ENCODE measurements at places on chromosomes 3 and 15.

DNA sequence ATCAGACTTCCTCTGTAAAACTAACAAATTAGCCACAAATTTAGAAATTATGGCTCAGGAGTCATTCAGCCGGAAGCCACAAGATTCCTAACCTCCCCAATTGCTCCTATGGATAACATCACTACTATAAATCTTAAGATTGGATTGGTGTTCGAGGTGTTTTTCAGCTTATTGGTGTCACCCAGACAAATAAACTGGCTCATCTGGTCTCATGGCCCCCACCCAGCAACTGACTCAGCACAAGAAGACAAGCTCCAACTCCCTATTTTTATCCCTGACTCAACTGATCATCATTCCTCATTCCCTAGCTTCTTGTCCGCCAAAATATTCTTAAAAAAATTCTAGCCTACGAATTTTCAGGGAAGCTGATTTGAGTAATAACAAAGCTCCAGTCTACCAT is 135.1 kb upstream of the STRIT1 start:
- DNase-seq, result no peak

DNA sequence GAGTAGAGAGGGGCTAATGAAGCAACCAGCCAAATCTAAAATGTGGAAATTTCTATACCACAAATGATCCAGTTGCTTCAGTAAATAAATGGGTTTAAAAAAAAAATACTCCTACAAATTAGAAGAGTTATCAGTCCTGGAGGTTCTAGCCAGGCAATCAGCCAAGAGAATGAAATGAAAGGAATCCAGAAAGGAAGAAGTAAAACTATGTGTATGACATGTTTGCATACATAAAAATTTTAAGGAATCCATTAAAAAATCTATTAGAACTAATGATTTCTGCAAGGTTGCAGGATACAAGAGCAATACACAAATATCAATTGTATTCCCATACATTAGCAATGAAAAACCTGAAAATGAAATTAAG is 9.6 kb downstream of the MESP2 start:
- no peak for DNase-seq

DNA sequence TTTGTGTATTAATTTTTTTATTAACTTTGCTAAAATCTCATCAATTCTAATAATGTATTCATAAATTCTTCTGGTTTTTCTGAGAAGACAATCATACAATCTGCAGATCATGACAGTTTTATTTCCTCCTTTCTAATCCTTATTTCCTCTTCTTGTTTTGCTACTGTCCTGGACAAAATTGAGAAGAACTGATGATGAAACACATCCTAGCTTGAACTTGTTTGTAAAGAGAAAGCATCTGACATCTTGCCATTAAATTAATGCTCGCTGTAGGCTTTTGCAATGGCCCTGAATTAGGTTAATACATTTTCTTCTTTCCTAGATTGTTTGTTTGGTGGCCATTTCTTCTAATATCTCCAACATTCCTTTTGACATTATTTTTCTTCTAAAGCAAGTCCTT is 110.9 kb upstream of the TPM1 start:
- DNase-seq, result no peak

DNA sequence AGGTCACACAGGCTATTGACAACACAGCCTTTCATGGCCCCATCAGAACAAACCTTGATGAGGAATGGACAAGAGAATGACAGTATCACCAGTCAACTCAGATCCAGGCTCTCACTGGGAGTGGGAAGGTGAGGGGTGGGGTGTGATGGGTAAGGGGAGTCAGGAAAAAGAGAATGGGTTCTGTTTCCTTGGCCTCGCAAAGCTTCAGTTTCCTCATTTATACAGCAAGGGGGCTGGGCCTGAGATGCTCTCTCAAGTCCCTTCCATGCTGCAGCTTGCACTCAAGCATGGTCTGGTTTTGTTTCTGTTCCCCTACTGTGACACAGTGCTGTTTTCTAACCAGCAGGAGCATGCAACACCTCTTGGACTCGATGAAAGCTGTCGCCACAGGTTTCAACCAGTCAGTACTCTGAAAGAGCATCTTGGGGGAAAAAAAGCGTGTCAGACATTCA is 65.7 kb upstream of the IL12A start:
- no peak for DNase-seq

DNA sequence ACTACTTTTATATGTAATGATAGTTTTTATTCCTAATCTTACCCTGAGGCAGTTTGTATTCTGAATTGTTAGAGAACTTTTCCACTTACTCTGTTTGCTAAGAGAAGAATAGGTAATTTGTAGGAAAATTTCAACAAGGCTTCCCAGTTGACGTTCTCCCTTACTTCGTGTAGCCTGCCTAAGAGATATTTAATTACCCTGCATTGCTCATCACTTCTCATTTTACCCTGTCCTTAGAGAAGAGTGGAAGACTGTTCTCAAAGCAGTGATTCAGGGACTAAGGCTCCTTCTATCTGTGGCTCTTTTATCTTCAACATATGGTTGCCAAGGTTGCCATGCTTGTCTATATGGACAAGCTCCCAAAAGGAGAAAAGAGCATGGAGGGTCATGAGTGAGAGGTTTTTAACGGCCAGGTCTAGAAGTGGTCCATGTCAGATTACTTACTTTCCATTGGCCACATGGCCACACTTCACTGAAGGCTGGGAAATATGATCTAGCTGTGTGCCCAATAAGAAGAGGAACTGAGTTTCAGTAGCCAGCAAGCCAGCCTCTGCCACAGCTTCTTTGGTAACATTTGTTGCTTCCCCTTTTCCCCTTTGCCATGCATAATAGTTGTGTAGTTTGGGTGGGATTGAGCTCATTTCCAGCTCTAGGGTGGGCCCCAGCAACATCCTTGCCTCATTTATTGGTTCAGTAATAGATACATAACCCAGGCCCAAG is 22.1 kb downstream of the PDE8A start:
- DNase-seq, result no peak

Measured in cortex of kidney (tissue), 1 donor.